ENCODE measurements at places on chromosomes 7 and 10.

GRCh38 chr7:81161451-81162075, 242.7 kb upstream of the SEMA3C start:
- no peak for DNase-seq

GRCh38 chr7:129949292-129950133, 3.2 kb downstream of the UBE2H start:
- no peak for DNase-seq

- DNase-seq: no peak
Observed at GRCh38 chr10:16891375-16892313, 74.4 kb upstream of the RSU1 start.

DNA sequence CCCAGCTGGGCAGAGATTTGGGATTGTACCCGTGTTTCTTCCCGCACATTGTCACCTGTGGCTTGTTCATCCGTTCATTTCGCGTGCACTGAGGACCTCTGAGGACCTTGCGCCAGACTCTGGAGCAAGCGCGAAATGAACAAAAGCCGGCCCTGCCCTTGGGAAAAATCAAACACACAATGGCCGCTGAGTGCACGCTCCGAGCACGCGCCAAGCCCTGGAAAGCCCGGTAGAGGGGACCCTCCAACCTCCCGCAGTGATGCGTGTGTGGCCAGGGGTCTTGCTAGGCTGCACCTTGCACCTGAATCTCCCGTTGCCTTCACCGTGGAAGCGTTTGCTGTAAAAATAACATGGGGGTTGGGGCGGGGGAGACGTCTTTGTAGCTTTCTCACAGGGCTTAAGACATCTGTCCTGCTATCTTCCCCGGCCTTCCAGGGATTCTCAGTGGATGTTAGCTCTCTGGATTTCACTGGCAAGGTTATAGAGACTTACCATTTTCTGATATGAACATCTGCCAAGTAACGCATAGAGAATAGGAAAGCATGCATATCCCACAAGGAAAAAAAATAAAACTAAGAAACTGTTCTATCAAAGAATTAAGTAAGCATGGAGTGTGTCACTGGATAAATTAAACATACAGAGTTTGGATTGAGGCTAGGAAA, 37.3 kb downstream of the ZNF777 start:
- no peak for DNase-seq

- no peak for DNase-seq
Observed at GRCh38 chr7:16984375-16984774, 102.6 kb upstream of the AGR3 start.

- no peak for DNase-seq
Observed at GRCh38 chr10:111933937-111934336, 249.6 kb downstream of the GPAM start.
